ENCODE measurements at places on chromosomes 3 and 15. TPM values are rescaled to one million over a fixed set of nuclear protein-coding genes. Genes with fewer than 3 reads are reported as not detected.

The ACAN gene
- total RNA-seq = not detected

The PIGZ gene
- total RNA-seq = 0.13 TPM

The RGMA gene
- total RNA-seq = not detected

The PLCH1 gene
- not detected for total RNA-seq

DNA sequence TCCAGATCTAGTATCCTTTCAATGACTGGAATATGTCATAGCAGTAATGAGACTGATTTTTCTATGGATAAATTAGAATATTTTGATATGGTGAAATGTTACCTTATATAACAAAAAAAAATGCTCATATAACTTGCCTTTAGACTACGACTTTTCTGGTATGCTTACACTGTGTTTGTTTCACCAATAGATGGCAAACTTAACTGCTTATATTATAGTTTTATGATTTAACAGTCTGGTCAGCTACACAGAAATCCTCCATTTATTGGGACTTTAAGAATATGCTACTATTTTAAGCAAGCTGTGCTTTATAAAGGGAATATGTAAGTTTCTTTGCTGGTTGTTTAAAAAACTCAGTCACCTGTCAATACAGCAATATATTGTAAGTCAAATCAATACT, 205.6 kb downstream of the VGLL3 start:
- no peaks in the 10 kb centered on the region for H3K27me3 ChIP-seq
- no peaks in the 10 kb centered on the region for H3K4me1 ChIP-seq
- no peak overlapping the region for H3K27ac ChIP-seq
- DNase-seq = no peak
- no peaks in the 10 kb centered on the region for H3K36me3 ChIP-seq

- H3K27me3 ChIP-seq = no peaks in the 10 kb centered on the region
- no peak for DNase-seq
- peaks cover 3% of the 10 kb centered on the region for H3K4me1 ChIP-seq
- no peak overlapping the region for H3K27ac ChIP-seq
These were observed 92.2 kb upstream of the RAP2B start for GRCh38 chr3:153069598-153070510.

GRCh38 chr3:99419116-99419515, 219.3 kb upstream of the COL8A1 start:
- H3K36me3 ChIP-seq = no peaks in the 10 kb centered on the region
- H3K4me3 ChIP-seq = no peak overlapping the region
- no peaks in the 10 kb centered on the region for H3K27me3 ChIP-seq
- H3K27ac ChIP-seq = no peak overlapping the region
- no peak for DNase-seq

DNA sequence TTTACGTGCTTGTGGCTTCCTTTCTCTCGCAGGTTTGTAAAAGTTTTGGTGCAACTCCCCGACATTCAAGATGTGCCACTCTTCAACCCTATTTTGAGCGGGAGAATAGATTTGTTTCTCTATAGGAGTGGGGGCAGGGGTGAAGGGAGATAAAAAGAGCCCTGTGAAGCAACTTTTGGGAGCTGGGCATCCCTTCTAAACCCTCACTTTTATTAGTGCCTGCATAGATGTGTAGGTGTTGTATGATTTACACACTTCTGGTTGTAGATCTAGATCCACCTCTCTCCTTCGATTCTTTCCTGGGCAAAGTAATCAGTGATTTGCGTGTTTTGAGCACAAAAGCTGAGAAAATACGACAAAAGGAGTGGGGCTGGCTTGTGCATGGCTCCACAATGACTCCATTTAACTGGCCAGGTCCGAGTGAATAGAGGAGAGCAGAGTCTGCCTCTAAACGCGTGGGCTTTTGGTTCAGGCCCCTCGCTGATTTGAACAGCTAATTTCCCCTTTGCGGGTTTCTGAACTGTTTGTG, 17.7 kb downstream of the SOX2 start:
- no peak overlapping the region for H3K4me3 ChIP-seq
- DNase-seq = no peak
- no peak overlapping the region for H3K27ac ChIP-seq
- peaks cover 42% of the 10 kb centered on the region for H3K36me3 ChIP-seq

GRCh38 chr15:69508659-69509058, 56.0 kb downstream of the RPLP1 start:
- no peaks in the 10 kb centered on the region for H3K4me1 ChIP-seq
- H3K4me3 ChIP-seq = no peak overlapping the region
- H3K36me3 ChIP-seq = peaks cover 7% of the 10 kb centered on the region
- no peak overlapping the region for H3K27ac ChIP-seq
- H3K27me3 ChIP-seq = peaks cover 14% of the 10 kb centered on the region
- no peak for DNase-seq

GRCh38 chr15:78909791-78910228, 35.0 kb downstream of the CTSH start:
- H3K27ac ChIP-seq = no peak overlapping the region
- peaks cover 30% of the 10 kb centered on the region for H3K4me1 ChIP-seq
- no peaks in the 10 kb centered on the region for H3K27me3 ChIP-seq
- H3K36me3 ChIP-seq = no peaks in the 10 kb centered on the region
- DNase-seq = no peak
- H3K4me3 ChIP-seq = no peak overlapping the region
